ENCODE measurements at places on chromosomes 7 and 10.

DNA sequence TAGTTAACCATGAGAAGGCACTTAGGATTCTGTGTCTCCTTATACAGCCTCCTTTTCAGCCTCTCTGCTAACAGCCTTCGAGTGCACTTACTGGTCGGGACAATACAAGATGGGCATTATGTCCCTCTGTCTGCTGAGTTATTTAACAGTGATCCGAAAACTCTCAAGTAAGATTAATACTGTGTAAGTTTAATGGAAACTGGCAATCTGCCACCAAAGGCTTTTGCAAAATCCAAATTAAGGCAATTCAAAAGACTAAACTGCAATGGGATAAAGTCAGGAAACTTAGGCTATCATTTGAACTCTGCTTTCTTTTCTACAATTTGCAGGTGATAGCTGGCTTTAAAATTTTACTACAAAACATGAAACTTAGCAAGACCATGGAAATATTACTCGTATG is 477.8 kb downstream of the TFEC start:
- DNase-seq: no peak

DNA sequence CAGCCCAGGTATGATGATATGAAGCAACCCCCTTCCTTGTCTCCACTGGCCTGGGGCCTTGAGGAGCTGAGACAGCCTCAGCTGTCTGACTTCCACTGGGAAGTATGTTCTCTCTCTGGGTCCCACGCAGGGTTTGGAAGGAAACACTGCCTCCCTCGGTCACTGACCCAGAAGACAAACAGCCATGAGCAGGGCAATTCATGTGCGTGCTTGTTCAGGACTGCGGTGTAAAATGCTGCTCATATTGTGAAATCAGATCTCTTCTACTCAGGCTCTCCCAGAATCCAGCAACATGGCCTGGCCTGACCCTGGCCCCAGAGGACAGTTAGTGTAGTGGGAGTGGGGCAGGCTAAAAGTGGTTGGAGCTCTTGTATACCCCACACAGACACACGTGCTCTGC is 2.8 kb downstream of the CLCN1 start:
- DNase-seq: no peak

GRCh38 chr7:139620676-139621344 is 97.3 kb downstream of the CLEC2L start:
- peak; percentile 11 for DNase-seq

- DNase-seq: peak; percentile 13
Measured at GRCh38 chr7:128405471-128406313, 4.1 kb downstream of the IMPDH1 start.

- DNase-seq: no peak
Measured at GRCh38 chr7:139562491-139562890, 39.0 kb downstream of the CLEC2L start.

GRCh38 chr7:138603549-138604318 is 97.4 kb downstream of the SVOPL start:
- no peak for DNase-seq

GRCh38 chr10:131905267-131905571 is 4.4 kb downstream of the PPP2R2D start:
- DNase-seq: no peak

DNA sequence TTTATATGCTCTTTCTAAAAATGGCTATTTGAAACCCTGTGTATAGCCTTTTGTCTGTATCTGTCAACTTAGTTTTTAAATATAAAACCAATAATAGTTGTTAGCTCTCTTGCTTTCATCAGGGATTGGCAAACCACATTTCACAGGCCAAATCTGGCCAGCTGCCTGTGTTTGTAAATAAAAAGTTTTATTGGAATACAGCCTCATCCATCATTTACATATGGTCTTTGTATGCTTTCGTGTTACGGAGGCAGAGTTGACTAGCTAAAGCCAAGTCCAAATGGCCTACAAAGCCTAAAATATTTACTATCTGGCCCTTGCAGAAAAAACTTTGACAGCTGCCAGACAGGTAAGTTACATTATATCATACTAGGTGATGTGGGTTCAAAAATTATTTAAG is 235.0 kb downstream of the BICC1 start:
- no peak for DNase-seq

- peak; percentile 31 for DNase-seq
Measured at GRCh38 chr7:30175180-30175579, 40.4 kb downstream of the MTURN start.

DNA sequence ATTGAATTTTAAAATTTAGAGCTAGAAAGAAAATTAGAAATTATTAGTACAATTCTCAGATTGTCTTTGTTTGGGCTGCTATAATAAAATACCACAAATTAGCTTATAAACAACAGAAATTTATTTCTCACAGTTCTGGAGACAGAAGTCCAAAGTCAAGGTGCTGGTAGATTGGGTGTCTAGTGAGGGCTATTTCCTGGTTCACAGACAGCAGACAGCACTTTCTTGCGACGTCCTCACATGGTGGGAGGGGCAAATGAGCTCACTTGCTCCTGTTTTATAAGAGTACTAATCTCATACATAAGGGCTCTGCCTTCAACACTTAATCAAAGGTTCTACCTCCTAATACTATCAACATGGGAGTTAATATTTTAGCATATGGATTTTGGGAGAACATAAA is 134.1 kb downstream of the MDFIC start:
- DNase-seq: no peak

- no peak for DNase-seq
Measured at GRCh38 chr7:47100817-47101435, 481.0 kb downstream of the TNS3 start.

GRCh38 chr10:33306701-33307519 is 27.6 kb downstream of the NRP1 start:
- no peak for DNase-seq

- DNase-seq: no peak
Measured at GRCh38 chr10:3210251-3210877, 37.8 kb upstream of the PITRM1 start.

GRCh38 chr10:14904316-14904732 is 25.7 kb downstream of the SUV39H2 start:
- DNase-seq: no peak

DNA sequence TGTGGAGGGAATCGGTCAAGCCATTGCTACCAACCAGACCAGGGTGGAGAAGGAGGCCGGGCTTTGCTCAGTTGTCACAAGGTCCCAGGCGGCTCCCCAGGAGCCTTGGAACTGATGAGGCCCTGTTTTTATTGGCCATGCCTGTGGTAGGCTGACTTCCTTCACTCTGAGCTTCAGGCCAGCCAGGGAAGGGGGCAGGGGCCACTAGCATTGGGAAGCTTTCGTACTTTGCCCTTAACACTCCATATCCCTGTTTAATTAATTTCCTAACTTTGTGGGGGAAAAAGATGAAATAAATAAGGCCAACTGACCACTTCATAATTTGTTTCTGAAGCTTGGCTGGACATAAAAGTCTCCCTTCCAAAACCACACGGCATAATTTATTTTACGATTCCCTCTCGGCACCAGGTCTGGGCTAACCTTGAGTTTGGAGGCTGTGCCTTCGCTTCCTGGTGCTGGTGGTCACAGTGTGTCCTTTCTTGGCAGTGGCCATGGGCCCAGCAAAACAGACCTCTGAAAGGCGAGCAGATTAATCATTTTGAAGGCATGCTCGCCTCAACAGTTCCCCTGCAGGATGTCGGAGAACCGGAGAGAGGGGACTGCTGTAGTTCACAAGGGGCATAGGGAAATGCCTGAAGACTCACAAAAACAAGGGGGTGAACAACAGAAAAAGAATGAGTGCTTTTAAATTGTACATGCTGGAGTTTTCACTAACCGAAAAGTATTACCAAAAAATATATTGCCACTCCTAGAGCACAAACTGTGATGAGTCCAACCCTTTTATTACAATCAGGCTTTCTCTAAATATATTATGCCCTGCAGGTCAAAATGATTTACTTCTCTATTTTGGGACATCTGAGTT is 966.0 kb downstream of the LRMDA start:
- DNase-seq: no peak

- DNase-seq: no peak
Measured at GRCh38 chr7:80876894-80877414, 41.9 kb downstream of the SEMA3C start.

- DNase-seq: no peak
Measured at GRCh38 chr10:116621476-116621875, 723 bp downstream of the PNLIPRP2 start.

- no peak for DNase-seq
Measured at GRCh38 chr10:67839951-67840350, 2.0 kb upstream of the DNAJC12 start.

- peak; percentile 86 for DNase-seq
Measured at GRCh38 chr7:73707045-73707631, 12.3 kb downstream of the STX1A start.

GRCh38 chr7:50282813-50283605 is 21.5 kb upstream of the IKZF1 start:
- DNase-seq: no peak

DNA sequence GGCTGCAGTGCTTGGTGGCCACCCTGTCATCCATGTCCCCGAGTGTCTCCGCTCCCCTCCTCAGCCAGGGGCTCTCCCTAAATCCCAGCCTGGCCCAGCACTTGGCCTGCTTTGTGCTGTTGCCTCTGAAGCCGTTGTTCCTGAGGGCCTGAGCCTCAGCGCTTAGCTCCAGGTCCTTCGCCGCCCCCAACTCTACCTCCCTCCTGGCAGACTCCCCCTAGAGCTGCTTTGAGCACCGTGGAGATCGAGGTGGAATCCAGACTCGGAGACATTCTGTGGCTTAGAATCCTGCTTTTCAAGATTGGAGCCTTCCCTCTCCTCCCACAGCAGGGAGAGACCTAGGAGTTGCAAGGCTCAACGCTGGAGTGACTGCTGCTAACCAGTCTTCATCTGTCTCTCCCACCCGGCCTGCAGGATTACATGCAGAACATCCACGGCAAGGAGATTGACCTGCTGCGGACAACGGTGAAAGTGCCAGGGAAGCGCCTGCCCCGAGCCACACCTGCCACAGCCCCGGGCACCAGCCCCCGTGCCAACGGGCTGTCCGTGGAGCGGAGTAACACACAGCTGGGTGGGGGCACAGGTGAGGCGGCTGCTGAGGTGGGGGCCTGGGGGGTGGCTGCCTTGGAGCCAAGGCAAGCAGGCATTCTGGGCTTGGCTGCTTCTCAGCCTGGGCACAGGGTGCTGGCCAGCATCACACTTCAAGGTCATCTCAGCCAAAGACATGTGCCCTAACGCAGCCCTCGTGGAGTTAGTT is 33.3 kb downstream of the GBX1 start:
- no peak for DNase-seq

GRCh38 chr7:120720317-120720716 is 137.6 kb downstream of the TSPAN12 start:
- no peak for DNase-seq

DNA sequence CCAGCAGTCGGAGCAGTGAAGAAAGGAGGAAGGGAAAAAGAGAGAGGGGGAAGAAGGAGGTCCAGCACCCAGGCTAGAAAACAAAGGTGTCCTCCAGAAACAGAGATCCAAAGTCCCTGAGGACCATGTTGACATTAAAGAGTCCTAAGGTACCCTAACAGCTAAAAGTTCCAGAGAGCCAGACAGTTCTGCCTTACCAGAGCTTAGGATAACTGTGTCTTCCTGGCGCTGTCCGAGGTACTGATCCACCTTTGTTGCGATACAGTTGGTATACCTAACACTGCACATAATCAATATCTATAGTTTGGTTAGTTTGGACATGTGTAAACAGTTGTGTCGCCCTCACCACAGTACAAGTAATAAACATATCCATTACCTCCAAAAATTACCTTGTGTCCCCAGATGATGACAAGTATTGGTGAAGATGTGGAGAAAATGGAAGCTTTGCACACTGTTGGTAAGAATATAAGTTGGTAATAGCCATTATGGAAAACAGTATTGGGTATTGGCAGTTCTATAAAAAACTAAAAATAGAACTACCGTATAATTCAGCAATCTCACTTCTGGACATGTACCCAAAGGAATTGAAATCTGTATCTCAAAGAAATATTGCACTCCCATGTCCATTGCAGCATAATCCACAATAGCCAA is 59.8 kb downstream of the GRID1 start:
- no peak for DNase-seq

DNA sequence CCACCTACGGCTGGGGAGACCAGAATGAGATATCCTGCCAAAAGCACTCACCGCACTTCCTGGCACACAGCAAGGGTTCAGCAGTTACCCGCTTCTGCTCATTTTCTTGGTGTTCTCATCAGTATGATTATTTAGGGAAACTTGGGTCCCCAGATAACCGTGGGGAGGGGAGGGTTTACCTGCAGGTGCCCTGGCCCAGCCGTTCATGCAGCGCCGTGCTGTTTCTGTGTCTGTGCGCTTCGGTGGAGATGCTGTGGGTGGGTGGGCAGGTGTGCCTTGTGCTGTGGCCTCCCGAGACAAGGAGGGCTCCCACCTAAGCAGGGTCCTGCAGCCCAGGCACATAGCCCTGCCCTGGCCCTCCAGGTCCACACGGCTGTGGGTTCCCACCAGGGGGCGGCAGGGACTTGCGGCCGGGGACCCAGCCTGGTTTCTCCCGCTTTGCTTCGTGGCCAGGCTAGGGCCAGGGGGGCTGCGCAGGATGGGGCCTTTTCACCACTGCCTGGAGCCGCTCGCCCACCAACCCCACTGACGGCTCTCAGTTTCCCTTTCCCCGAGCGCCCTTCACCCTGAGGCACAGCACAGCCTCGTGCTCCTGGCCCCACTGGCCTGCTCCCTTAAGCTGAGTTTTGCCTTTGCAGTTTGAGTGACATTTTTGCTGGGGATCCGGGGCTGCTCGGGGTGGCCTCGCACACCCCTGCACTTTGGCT is 78.5 kb downstream of the LHPP start:
- DNase-seq: no peak

GRCh38 chr10:73886661-73887293 is 12.4 kb upstream of the CAMK2G start:
- no peak for DNase-seq

DNA sequence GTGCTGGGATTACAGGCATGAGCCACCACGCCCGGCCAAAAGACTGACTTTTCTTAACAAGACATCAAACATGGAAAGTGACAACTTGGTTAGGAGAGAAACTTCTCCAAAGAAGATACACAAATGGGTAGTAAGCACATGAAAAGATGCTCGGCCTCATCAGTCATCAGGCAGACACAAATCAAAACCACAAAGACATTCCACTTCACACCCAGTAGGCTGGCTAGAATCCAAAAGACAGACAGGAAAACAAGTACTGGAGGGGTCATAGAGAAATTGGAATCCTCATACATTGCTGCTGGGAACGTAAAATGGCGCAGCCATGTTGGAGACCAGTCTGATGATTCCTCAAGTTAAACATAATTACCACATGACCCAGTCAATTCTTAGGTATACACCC is 16.4 kb downstream of the SEPHS1 start:
- DNase-seq: no peak

- DNase-seq: no peak
Measured at GRCh38 chr10:43648095-43648397, 635 bp downstream of the ZNF32 start.

Measured in NCI-H510A treated with DMSO at 0.1 percent for 48 hours (cell line).